ENCODE measurements at places on chromosomes 3 and 15.

- no peak for DNase-seq
These were observed 45.1 kb upstream of the FGD5 start for GRCh38 chr3:14773691-14774128.

DNA sequence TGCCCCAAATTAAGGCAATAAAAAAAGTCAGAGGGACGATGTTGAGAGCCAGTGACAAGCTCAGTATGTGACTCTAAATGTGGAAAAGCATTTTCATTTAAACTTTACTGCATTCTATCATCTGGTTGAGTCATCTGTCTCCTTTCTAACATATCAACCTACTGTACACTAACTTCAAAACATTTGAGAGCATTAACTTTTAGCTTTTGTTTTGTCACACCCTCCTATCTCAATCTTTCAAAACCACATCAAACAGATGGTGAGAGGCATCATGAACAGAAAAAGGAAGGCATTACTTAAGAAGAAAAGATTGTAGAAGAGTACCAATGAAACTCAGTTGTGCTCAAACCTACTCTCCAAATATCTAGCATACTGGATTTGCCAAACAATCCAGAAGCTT, 4.8 kb downstream of the LRRC58 start:
- DNase-seq = no peak

DNA sequence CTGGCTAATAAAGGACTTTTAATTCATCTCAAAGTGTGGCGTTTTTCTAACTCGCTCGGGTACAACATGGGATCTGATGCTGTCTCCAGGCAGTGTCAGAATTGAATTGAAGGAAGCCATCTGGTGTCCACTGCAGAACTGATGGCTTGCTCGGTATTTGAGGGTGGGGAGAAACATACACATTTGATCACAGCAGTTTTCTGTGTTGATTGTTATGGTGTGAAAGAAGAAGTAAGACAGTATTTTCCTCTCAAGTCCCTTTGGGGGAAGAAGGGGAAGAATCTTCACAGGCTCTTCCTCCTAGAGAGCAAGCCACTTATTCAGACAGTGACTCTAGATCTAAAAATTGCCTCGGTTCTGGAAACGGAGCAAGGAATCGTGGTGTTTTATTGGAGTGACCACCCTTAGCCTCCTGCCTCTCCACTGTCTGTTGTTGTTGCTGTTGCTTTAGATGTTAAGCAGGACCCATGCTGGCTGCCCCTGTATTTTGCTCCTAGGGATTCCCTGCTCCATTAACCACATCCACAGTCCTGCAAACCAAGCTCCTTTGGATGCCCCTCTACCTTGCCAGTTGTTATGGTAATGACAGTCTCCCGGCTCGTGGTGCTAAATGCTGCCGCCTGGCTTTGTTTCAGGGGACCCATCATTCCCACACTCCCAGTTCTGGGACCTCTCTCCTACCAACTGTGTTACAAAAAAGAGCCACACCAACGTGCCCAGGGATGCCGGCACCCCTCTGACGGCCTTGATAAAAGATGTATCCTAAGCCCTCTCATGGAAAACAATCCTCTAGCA, 15.3 kb upstream of the MCCC1 start:
- DNase-seq = no peak

DNA sequence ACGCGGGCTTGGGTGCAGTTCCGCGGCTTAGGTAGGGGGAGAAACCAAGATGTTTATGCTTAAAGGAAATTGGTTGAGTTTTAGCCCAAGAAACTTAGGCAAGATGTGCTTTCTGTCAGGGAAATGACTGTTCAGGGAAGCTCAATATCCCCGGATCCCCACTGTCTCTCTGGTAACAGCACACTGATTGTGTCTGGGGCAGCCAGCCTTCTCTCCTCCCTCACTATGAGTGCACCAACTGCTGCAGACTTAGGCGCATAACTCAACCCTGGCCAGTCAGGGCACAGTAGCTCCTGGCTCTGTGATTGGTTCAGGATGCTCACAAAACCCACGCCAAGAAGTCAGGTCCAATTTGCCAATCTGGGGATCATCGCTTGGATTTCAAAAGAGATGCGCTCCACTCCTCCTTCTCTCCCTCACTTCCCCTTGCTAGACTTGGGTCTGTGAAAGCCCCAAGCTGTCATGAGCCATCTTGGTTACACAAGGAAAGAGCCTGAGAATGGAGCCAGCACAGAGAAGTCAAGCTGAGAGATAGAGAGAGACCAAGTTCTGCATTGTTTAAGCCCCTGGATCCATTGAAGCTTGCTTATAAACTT, 42.5 kb upstream of the CACNA2D3 start:
- no peak for DNase-seq

DNA sequence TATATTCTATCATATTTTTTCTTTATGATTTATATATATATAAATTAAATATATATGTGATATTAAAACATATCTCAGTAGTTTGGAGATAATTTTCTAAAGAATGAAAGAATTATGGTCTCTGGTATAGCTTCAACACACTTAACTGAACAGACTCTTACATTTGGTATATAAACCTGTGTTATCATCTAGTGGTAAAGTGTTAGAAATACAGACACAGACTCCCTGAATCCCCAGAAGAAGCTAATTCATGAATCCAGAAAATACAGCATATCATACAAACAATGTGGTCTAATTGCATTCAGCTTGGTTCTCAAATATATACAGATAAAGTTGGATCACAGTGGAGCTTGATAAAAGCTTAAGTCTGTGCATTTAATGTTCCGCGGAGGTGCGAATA, 1100.4 kb downstream of the ROBO2 start:
- DNase-seq = no peak

DNA sequence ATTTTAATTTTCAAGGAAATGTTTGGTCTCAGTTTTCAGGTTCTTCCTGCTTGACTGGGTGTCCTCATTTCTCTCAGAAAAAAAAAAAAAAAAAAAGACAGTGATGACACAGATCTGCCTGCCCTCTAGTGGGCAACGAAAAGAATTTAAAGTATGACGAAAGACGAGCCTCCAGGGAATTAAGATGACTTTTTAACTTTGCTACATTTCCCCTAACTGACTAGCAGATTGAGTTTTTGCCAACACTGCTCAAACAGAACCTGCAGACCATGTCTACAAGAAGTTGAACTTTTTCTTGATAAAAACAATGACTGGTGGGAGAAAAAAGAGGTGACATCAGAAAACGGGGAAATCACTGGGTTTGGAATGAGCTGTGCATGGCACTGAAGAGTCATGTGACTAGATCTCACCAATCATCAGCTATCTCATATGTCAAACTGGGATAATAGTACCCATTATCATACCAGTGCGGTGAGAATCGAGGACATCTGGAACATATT, 40.8 kb downstream of the EOMES start:
- DNase-seq = peak; percentile 30

DNA sequence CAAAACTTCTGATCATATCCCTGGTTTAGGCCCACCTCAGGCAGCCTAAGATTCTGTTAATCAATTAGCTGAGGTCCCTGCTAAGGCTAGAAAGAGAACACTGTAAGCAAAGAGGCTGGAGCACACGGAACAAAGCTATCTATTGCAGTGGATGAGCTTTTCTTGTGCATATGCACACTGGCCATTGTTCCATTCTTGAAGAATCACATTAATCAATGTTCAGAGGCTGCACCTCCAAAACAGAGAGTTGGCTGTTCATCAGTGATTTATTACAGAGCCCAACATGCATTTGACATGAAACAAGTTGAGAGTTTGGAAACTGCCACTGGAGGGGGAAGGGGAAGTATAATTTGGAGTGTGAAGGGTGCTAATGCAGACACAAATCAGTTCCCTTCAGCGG, 873.0 kb downstream of the ROBO1 start:
- DNase-seq = no peak

DNA sequence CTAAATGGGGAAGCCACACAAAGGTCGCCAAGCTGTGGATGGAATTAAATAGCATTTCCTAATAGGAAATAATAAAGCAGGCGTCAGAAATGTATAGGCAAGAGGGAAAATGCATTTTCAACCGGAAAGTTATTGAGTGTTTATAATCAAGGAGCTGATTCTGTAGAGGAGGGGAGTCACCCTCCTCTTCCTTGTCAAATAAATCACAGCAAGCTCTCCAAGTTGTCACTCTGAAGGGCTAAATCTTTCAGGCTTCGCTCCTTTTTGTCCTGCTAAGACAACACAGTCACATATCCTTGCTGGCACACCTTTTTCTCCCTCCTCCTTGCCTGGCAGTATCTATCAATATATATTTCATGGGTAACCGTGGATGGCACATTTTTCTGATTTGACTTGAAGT, 338.4 kb downstream of the SATB1 start:
- no peak for DNase-seq

- no peak for DNase-seq
These were observed 246.8 kb downstream of the UACA start for GRCh38 chr15:70516408-70517193.

- no peak for DNase-seq
These were observed 186.2 kb downstream of the GOLGA6L6 start for GRCh38 chr15:20355256-20355868.

DNA sequence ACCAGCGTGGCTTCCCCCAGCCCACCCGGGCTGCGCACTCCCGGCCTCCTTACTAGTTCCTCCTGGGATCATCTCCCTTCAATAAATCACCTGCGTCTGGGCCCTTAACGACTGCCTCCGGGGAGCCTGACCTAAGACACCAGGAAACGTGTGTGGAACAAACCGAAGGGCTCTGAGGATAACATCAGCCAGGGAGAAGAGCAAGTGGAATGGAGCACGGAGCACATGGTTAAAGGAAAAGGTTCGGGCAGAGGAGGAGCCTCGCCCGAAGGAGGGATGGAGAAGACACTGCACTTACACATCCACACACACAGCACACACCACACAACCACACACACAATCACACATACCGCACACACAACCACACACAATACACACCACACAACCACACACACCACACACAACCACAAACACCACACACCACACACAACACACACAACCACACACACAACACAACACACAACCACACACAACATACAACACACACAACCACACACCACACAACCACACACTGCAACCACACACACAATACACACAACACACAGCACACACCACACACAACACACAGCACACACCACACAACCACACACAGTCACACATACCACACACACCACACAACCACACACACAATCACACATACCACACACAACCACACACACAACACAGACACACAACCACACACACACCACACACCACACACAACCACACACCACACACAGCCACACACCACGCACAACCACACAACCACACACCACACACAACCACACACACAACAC, 24.7 kb downstream of the CPN2 start:
- no peak for DNase-seq

DNA sequence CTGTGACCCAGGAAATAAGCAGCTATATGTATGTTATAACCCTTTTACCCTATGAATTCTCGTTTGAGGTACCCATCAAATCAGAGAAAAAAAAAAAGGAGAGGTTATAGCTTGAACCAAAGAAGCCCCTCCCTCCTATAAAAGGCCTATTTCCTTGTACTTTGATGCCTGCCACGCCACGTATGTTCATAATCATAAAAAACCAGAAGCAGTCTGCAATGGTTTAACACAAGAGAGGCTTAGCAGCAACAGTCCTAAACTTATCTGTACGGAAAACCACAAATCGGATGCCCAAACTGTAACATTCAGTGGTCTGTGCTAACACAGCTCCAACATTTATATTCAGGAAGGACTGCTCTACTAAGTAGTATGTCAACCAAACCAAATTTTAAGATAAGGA, 21.2 kb downstream of the CCR8 start:
- no peak for DNase-seq

GRCh38 chr3:65902304-65902793, 136.4 kb downstream of the MAGI1 start:
- no peak for DNase-seq

GRCh38 chr3:196611761-196612483, 27.6 kb upstream of the NRROS start:
- no peak for DNase-seq

DNA sequence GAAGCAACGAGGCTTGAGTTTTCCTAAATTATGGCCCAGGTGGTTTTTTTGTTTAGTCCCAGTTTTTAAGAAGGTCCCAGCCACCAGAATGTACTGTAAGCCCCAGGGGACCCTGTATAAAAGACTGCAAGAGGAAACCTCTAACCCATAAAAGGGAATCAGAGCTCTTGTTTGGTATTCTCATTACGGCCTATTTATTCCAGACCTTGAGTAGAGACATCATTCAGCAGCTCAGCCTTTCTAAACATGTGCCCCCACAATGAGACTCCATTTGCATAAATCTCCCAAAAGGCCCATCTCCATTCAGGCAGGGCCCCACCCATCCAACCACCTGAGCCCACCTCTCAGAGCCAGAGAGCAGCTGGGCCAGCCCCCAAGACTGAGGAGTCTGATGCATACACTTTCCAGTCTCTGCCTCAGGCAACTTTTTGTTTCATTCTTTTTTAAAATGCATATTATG, 25.7 kb downstream of the ZDHHC3 start:
- no peak for DNase-seq

- DNase-seq = no peak
These were observed 44.7 kb upstream of the APEH start for GRCh38 chr3:49629451-49629850.

GRCh38 chr3:134314588-134315285, 59.5 kb downstream of the AMOTL2 start:
- no peak for DNase-seq

GRCh38 chr3:167887096-167887495, 151.6 kb downstream of the SERPINI1 start:
- DNase-seq = no peak

DNA sequence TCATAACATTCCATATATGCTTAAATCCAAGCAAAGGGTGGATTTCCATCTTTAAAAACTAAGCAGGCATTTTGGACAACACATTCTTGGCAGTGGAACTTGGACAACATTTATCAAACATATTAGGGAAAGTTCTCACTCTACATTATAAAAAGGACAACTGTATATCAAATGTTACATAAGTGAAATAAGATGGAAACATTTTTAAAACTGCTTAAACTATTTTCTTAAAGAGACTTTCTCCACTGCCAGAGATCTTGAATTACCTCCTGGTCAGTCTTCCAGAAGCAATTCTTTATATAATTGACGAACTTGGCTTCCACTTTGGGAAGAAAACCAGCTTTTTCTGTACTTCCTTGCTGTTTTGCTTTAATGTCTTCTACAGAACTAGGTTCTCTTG, 109.3 kb downstream of the NEO1 start:
- no peak for DNase-seq

DNA sequence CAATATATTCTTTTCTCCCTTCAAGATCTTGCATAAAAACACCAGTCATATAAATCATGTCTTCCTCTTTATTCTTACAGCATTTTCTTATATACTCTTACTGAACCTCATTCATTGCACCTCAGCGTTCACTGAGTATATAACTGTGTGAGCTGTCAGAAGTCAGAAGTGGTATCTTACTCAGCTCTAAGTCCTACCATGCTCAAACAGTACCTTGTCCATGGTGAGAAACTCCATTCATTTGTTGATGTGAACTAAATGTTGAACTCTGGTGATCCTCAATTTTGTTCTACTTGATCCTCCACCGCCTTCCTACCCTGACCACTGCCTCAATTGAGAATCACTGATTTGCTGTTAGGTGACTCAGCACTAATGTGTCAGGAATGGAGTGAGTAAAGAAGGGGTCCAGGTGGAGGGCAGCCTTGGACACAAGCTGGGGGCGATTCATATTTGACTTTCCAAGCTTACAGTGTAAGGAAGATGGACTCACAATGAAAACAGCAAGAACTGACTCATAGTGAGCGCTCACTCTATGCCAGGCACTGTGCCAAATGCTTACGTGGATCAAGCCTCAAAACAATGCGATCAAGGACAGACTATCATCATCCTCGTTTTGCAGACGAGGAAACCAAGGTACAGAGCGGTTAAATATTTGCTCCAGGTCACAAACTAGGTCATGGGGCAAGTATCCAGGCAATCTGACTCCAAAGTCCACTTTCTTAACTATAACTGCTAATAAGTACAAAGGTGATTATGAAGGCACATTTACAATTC, 13.5 kb upstream of the ZFYVE19 start:
- DNase-seq = no peak

All from activated naive CD8-positive, alpha-beta T cell treated with anti-CD3 and anti-CD28 coated beads for 36 hours (primary cell).